ENCODE measurements at places on chromosomes 5 and 9.

DNA sequence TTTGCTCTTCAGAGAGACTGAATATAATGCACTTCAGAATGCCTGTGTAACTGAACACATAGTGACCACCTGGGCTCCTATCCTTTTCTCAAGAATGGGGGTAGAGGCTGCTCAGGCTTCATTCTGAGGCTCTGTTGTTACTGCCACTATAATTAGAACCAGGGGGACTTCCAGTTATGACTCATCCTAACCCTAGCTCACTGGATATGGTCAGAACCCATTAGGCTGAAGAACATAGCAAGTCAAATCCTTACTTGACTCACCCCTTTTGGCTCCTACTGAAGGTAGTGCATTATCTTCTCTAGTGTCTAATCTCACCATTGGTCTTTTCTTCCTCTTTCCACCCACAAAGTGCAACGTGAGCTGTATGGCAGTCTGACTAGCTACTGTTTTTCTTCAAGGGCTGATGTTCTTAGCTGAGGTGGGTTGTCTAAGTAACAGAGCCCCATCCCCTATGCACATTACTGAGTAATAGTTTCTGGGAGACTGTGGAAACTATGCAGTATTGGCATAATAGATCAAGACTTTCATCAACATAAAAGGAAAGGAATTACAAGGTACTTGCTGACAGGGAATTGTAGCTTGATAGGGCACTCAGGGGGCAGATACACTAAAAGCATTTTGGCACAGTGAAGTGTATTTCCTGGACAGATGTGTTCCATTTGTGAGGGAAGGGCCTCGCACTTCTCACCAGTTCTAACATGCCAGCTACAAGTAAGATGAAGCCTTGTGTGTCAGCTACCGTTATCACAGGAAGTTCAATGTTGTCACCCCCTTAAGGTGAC lies 431.0 kb upstream of the MEF2C start:
- no peak for DNase-seq

DNA sequence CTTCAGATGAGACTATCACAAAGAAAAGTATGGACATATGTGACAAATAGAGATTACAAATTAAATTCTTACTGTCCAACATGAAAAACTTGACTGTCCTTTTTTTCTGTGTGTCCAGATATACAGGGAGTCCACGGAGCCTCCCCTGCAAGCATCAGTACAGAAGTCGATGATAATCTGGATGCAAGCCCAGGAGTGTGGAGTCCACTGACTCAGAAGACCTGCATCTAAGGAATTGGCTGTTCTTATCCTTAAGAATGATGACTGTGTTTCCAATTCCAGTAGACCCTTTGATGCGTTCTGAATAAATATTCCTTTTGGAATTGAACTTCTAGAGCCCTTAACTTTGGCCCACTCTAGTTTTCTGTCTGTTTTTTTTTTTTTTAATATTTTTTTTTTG lies 56.7 kb upstream of the TAF11L2 start:
- no peak for DNase-seq

DNA sequence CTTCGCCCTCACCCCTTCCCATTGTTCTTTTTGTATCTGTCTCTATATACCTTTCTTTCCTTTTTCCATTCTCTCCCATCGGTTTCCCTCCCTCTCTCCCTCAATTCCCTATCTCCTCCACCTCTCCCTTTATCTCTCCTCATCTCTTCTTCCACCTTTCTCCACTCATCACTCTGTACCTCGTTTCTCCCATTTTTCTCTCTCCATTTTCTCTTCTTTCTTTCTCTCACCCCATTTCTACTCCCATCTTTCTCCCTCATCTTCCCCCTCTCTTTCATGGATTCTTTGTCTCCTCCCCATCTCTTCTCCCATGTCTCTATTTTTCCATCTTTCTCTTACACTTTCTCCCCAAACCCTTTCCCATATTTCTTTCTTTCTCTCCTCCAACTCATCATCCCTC lies 385.9 kb upstream of the CLINT1 start:
- no peak for DNase-seq

DNA sequence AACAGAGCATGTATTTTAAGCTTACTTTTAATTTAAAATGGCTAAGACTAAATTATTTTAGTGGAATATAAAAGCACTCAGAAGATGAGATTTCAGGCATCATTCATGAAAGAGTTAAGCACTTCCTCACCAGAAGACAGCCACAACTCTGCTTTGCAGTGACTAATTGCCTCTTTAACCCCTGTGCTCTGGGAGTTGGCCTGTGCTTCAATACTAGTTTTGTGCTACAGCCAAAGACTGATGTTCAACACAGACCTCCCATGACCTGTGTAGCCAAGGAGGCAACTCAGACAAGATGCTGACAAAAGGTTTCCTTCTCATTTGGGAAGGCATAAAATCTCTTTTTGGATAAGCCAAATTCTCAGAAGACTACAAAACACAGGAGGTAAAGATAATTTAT lies 353.5 kb downstream of the FBXL17 start:
- no peak for DNase-seq

DNA sequence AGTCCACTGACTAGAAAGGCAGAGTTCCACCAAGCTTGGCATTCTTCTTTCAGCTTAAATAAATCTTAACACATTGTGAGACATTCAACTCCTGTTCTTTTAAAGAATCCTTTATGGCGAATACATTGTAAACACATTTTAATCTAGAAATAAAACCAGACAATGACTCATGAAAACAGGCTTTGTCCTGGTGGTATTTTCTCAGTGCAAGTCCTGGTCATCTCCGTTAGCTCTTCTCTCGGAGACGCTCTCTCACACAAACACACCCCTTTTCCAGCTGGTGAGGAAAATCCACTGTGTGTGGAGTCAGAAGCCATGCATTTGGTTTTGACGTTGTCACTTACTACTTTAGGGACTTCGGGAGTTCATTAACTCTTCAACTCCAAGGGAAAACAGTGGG lies 140.4 kb downstream of the AUH start:
- no peak for DNase-seq

GRCh38 chr9:91943478-91944470 lies 6.3 kb downstream of the ROR2 start:
- no peak for DNase-seq

DNA sequence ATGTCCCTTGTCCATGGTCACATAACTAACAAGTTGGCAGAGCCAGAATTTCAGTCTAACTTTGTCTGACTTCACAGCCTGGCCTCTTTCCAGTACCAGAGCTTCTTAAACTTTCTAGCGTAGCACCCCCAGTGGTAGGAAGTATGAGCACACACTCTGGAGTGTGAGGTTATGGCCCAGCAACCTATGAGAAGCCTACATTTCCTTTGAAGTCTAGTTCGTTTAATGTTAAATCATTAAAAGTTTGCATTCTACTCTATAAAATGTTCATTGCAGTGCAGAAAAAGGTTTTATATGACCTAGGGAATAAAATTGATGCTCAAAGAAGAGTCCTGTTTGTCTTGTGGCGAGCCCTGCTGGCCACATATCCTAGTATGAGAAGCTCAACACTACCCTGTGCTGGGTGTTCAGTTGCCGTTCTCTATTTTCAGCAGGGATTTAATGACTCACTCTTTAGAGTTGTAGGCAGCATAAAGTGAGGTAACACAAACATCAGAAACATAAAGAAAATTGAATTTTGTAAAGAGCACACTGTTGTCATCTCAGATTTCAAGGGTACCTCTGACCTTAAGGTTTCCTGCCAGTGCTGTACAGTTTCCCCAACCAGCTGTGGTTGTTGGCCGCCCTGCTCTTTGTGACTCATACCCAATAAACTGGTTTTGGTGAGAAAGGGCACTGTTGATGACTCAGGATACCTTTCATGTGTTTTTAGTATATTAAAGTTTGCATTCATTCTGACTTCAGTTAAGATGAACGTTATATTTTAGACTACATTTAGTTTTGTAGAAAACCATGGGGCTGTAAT lies 14.3 kb downstream of the MCCC2 start:
- peak; percentile 58 for DNase-seq

DNA sequence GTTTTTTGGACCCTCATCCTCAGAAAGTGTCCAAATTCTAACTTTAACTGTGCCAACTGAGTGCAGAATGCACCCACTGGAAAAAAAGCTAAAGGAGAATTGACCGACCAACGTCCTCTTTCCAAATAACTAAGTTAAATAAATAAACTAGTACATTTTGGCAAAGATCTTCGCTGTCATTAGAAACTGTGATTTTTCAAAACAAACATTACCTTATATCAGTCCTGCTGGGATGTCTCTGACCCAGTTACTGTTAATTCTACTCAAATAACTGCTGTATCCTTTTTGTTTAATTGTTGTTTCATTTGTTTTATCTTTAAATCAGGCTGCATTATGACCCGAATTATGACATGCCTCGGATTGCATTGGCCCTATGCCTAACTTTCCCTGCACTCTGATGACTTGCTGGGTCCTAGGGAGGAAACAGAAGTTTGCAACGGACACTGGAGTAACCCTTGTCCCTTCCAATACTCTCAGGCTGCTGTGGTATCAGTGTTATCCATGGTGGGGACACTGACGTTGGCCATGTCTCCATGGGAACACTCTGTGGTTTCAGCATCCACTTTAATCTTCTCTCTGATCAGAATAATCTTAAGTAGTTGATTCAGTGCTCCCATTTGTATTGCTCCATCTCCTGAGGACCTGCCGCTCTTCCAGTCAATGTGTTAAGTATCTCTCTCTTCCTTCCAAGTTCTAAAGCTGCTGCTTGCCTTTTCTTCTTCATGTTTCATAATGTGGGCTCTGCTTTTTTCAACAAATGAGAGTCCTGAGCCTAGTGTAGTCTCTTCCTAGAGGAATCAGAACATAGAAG lies 11.1 kb upstream of the IFNA5 start:
- DNase-seq, result no peak

DNA sequence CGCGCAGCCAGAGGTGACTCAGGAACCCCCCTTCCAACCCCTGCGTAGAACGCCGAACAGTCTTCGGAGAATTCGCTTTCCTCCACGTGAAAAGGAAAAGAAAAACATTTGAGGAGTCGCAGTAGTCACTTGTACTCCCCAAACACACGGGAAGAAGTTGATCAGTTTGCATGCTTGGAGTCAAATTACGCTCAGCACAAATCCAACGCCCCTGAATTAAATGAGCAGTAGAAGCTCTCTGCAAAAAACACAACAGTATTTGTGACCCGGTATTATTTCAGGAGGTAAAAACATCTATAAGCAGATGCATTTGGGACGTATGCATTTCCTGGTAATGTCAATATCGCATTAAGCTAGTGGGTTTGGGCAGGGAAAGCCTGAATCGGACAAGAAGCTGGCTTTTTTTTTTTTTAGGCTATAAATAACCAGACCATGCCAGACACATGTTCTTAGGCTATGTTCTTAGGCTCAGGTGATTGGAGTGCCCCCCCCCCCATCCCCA lies 854 bp upstream of the ARL15 start:
- no peak for DNase-seq

DNA sequence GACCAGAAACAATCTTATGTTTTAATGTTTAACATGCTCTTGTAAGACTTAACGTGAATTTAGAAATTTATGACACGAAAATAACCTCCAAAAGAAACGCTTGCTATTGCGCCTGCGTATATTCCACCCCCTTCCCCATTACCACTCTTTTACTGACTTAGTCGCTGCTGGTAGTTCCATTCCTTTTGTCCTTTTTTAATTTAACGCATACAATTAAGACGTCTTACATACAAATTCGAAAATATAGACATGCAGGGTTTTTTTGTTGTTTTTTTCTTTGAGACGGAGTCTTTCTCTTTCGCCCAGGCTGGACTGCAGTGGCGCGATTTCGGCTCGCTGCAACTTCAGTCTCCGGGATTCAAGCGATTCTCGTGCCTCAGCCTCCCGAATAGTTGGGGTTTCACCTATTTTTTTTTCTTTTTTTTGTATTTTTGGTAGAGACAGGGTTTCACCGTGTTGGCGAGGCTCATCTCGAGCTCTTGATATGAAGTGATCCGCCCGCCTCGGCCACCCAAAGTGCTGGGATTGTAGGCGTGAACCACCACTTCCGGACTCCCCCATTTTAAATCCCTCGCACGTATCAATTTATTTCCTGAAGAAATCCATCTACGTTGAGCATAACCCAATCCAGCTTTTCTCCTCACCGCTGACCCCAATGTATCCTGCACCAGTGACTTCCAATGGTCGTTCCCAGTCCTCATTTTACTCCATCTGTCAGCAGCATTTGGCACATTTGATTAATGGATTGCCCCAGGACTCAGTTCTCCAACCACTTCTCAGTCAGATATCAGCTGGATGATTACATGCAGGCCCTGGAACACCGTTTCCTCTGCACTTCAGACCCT lies 684 bp upstream of the MED7 start:
- DNase-seq, result peak; percentile 41

- no peak for DNase-seq
Observed at GRCh38 chr5:123132316-123132715, 43.3 kb downstream of the PRDM6 start.

DNA sequence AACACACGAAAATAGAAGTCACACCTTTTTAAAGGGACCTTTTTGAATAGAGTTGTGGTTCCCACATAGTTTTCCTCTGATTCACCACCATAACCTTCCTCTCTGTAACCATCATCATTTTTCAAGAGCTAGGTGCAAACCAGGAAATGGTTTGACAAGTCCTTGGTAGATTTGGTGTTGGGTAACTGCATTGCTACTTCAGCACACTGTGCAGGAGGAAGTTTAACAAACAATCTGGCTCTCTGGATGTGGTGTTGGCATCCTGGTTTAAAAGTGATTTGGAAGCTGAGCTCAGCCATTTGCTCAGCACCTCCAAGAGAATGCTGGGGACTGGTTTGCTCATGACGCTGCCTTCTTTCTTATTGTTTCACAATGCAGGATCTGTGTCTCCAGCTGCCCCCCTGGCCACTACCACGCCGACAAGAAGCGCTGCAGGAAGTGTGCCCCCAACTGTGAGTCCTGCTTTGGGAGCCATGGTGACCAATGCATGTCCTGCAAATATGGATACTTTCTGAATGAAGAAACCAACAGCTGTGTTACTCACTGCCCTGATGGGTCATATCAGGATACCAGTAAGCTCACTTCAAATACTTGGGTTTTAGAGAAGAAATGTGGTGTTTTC lies 213.1 kb downstream of the RFK start:
- DNase-seq, result no peak

- no peak for DNase-seq
Observed at GRCh38 chr5:120806202-120806601, 342.1 kb downstream of the PRR16 start.

GRCh38 chr9:93891050-93891449 lies 64.1 kb downstream of the BARX1 start:
- DNase-seq, result no peak

- no peak for DNase-seq
Observed at GRCh38 chr9:37107701-37108100, 12.7 kb upstream of the ZCCHC7 start.

DNA sequence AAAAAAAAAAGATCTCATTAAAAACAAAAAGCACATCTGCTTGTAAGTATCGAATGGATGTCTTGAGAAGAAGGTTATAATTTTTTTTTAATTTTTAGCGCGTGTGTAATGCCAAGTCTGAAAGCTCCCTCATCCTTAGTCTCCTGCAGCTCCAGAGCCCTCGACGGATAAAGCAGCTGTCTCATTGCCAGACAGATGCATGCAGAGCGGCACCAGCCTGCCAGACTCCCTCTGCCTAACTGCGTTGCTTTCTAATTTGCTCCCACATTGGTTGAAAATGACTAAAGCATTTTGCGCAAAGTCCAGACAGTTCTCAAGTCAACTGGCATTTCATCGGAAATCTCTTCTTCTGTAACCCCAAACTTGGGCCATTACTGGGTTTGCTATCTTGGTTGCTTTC lies 29.4 kb downstream of the OLFM1 start:
- no peak for DNase-seq

- DNase-seq, result no peak
Observed at GRCh38 chr9:89243296-89244061, 64.9 kb upstream of the SHC3 start.

Data from activated T-cell treated with anti-CD3 and anti-CD28 coated beads for 24 hours (primary cell).